ENCODE measurements at places on chromosomes 13 and 19. TPM values are rescaled to one million over a fixed set of nuclear protein-coding genes. Genes with fewer than 3 reads are reported as not detected.

DNA sequence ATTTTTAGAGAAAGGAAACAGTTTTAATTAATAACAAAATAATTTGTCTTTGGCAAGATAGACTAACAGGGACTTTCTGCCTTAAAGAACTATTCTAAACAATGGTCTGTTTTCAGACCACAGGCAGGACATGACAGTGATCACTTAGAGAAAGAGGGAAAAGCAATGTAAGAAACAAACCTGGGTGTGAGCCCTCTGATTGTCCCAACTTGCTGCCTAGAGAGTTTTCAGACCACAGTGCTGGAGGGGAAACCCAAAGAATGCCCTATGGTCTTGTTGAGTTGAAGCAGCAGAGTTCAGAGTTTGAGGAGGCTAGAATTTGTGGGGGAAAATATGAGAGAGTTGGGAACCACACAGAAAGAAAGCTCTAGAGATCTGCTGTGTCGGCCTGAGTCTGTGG lies 38.1 kb downstream of the DGKH start:
- DNase-seq: no peak

- peak; percentile 37 for DNase-seq
Measured at GRCh38 chr19:14475251-14476073, at the start of gene PTGER1. Gene PTGER1 (minus strand): TSS chr19:14475354. CDS start chr19:14474320, 1,034 bp downstream.

LPAR6 gene
- 24.7 TPM for polyA plus RNA-seq

DNA sequence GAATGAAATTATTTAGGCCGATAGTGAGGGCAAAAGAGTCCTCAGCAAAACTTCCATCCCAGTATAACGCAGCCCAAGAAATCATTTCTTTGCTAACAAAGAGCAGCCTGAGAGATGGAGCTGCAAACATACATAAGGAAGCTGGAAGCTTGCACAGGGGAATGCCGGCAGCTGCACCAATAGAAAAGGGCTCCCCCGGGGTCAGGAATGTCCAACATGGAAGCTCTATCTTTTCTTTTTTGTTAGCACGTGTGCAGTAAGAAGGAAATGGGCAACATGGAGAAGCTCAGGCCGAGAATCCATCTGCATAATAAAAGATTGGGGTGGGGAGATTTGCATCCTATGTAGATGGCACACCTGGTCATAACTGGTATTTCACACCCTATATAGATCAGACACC lies 1363.5 kb upstream of the PCDH20 start:
- DNase-seq: no peak

DNA sequence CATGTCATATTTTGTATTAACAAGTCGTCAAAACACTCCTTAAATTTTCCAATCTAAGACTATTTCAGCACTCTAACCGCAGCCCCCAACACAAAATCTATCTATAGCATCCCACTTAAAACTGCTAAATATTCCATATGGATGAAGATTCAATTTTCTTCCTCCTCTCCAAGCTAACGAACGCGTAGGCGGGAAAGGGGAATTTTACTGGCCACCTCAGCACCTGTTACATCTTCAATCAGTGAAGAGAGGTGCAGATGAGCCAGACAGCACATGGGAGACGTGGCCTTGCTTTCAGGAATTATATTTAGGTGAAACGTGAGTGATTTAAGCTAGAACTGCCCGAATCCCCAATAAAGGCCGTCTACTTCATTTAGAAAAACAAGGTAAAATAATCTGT lies 1.1 kb downstream of the RBM26 start:
- DNase-seq: no peak

DNA sequence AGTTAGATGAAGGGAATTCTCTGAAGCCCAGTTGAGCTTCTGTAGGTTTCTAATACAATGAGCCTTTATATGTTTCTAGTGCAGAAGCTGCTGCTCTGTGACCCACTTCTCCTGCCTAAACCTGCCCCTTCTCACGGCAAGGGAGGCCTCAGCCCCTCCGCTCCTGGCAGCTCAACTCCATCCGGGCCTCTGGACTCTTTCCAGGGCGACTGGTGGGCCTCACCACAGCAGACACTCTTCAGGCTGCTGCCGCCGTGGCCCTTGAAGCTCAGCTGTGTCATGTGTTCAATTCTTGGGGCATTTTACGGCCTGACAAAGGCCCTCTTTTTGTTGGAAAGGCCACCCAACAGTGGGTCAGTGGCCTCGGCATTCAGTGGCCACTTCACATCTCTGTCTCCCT lies 10.0 kb upstream of the C19orf33 start:
- DNase-seq: no peak

COMP gene
- polyA plus RNA-seq: 1.2 TPM

DNA sequence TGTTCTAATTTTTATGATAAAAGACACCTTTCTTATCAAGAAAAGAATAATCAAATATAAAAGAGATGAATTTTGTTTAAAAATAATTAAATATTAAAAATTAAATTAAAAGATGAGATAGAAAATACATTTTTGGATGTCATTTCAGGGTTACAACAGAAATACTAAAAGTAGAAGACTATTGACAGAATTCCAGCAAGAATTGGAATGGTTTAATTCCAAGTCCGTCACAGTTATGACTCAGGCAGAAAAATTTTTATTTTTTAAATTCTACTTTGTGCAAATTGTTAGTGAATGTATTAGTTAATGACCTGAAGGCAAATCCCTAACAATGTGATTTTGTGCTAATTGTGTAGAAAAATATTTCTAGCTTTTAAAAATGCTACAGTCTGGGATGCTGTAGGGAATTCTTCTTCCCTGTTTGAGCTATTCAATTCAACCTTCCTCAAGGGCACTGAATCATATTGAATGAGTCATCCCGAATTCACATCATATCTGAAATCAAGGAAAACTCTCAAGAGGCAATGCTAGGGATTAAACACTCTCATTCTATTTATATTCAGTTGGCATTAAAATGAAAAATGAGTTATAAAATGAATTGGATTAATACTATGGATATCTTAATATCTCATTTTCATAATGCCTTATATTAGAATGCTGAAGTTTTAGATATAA lies 633.5 kb upstream of the ATXN8OS start:
- DNase-seq: no peak

- DNase-seq: no peak
Measured at GRCh38 chr13:52933547-52934210, 85.2 kb upstream of the PCDH8 start.

LAIR2 gene
- polyA plus RNA-seq: 0.09 TPM

DNA sequence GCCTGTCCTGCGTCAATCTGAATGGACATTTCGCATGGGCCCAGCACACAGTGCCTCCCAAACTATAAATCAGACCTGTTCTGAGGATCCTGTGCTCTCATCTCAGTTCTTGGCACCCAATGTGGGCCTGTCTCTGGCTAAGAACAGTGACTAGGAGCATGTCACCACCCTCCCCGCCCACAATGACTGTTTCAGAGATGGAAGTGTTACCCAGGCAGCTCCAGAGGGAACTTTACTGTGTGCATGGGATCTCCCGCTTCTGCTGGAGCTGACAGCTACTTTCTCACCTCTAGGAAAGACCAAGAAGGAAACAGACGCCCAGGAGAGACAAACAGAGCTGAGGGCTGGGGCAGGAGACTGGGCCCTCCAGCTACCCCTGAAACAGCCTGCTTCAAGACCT lies 45.0 kb downstream of the KCTD15 start:
- DNase-seq: no peak

GRCh38 chr13:20362484-20363041 lies 130.4 kb upstream of the GJB6 start:
- no peak for DNase-seq

DNA sequence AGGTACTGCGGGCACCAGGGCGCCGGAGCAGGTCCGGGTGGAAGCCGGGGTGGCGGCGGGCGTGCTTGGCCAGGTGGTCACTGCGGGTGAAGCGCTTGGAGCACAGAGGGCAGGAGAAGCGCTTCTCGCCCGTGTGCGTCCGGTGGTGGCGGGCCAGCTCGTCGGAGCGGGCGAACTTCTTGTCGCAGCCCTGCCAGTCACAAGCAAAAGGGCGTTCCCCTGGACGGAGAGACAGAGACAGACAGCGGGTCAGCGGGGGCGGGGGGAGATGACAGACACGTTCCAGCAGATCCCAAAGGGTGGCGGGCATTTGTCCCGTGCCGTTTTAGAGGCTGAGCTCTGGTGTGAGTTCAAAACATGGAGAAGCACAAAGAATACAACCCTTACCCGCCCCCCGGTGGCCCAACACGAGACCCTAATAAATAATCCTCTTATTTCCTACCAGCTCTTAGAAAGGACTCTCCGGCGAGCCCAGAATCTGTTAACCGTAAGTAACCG lies 6.3 kb upstream of the REXO1 start:
- DNase-seq: no peak

ZNF134 gene
- 18.3 TPM for polyA plus RNA-seq

- no peak for DNase-seq
Measured at GRCh38 chr19:5285311-5285710, 55.3 kb downstream of the PTPRS start.

- DNase-seq: no peak
Measured at GRCh38 chr19:53182202-53182601, 11.0 kb downstream of the ZNF665 start.

GRCh38 chr13:37741536-37741935 lies 128.0 kb downstream of the TRPC4 start:
- DNase-seq: no peak

FOSB gene
- 250 TPM for polyA plus RNA-seq

ITGBL1 gene
- polyA plus RNA-seq: 0.13 TPM

- no peak for DNase-seq
Measured at GRCh38 chr19:19170873-19171672, 1.0 kb upstream of the MEF2B start.

KLK15 gene
- polyA plus RNA-seq: 0.10 TPM

Measured in large intestine (tissue), 12 donors.